ENCODE measurements at places on chromosomes 1 and 21.

- DNase-seq, result no peak
These were observed 12.0 kb upstream of the SLC9A1 start for GRCh38 chr1:27166929-27167328.

DNA sequence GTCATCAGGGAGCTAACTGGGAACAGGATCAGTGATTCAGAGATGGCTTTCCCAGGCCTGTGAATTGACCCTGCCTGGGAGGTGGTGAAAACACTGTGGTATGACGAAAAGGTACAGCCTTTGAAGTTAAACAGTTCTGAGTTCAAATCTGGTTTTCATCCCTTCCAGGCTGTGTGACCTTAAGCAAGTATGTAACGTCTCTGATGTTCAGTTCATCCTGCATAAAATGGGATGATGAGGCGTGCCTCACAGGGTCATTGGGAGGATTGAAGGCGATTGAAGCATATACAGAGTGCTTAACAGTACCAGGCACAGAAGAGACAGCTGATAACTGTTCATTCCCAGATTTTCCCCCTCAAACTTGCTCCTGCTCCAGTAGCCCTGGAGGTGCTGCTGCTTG, 11.0 kb downstream of the KCNC4 start:
- DNase-seq, result no peak

GRCh38 chr1:65059930-65060538, 88.0 kb upstream of the AK4 start:
- DNase-seq, result no peak

GRCh38 chr1:6026095-6026809, 19.4 kb upstream of the KCNAB2 start:
- no peak for DNase-seq

DNA sequence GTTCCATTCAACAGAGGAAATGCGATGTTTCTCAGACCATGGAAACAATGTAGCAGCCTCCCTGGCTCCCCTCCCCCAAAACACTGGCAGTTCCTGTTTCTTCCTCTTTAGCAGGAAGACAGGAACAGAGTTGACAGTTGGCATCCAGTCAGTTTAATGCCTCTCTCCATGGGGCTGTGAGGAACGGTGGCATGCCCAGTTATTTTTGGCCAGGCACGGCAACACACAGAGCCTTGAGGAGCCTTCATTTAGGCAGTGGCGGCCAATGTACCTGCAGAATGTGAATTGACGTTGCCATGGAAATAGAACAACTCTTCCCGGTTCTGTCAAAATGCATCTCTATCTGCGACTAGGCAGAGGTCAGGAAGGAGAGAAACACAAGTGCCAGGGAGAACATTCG, 330.6 kb downstream of the DSCAM start:
- DNase-seq, result no peak

DNA sequence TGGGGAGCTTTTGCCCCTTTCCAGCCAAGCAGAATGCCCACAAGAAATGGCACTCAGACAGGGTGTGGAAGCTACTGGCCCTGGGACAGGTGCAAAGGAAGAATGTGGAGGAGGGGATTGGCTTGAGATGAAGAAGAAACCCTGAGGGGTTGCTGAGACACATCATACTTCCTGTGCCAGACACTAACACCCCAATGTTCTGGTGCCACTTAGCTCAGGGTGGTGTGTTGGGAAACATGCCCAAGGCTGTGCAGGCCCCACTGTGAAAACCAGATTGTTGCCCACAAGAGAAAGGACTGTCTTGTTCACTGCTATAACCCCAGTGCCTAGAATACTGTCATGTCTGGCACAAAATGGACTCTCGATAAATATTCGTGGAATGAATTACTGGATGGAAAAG, 9.9 kb upstream of the PAQR6 start:
- DNase-seq, result no peak

DNA sequence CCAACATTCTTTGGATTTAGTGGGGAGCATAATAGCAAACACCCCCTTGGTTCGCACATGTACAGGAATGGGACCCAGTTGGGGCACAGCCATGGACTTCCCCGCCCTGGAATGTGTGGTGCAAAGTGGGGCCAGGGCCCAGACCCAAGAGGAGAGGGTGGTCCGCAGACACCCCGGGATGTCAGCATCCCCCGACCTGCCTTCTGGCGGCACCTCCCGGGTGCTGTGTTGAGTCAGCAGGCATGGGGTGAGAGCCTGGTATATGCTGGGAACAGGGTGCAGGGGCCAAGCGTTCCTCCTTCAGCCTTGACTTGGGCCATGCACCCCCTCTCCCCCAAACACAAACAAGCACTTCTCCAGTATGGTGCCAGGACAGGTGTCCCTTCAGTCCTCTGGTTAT, 21.8 kb downstream of the UQCRHL start:
- no peak for DNase-seq

DNA sequence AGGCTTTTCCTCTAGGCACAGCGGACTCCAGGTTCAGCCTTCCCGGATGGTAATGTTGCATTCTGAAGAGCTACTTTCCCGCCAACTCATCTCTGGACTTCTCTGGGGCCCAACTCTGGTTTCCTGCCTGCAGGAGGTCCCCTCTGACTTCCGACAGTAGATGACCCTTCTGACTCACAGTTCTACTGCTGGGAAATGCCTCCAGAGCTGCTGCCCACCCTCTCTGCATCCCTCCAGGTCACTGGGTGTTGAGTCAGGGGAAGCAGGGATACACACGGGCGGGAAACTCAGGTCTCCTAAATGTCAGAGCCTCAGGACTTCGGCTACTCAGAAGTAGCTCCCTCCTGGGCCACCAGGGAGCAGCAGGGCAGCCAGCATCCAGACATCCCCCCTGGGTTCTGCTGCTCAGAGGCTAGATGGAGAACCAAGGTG, 2.1 kb upstream of the KIF21B start:
- no peak for DNase-seq

- DNase-seq, result no peak
These were observed 8.5 kb downstream of the DMAP1 start for GRCh38 chr1:44221769-44222168.

DNA sequence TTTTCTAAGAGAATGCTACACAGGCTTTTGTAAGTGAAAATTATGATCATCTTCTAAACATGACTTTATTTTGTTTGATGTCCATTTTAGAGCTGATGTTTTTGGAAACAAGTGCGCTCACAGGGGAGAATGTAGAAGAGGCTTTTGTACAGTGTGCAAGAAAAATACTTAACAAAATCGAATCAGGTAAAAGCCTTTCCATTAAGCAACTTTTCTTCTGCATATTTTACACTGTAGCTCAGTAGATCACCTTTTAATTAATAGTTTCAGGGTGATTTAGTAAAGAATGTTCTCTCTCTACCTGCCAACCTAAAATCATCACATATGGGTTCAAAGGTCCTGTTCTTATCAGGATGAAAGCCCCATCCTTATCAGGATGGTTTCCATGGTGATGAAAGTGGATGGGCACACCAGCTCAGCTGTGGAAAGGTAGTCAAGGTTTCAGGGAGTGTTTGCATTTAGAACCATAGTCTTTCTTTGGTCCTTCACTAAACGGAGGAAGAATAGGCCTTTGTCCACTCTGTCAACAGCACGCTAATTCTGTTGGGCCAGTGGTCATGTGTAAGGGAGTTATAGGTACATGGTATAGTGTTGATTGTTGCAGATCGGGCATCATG, 28.1 kb downstream of the RAB4A start:
- DNase-seq, result no peak

GRCh38 chr1:164673584-164674214, 114.7 kb downstream of the PBX1 start:
- DNase-seq, result no peak

DNA sequence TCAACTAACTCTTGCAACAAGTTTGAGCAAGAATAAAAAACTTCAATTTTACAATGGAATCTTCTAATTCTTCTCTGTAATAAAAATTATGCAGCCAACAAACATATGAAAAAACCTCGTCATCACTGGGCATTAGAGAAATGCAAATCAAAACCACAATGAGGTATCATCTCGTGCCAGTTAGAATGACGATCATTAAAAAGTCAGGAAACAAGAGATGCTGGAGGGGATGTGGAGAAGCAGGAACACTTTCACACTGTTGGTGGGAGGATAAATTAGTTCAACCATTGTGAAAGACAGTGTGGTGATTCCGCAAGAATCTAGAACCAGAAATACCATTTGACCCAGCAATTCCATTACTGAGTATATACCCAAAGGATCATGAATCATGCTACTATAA, 327.5 kb upstream of the LYPLAL1 start:
- DNase-seq, result peak; percentile 38

- no peak for DNase-seq
These were observed 26.4 kb upstream of the IL12RB2 start for GRCh38 chr1:67281244-67281643.

GRCh38 chr1:3639397-3639911, 10.4 kb downstream of the WRAP73 start:
- no peak for DNase-seq

GRCh38 chr1:44832056-44832705, 10.9 kb downstream of the PTCH2 start:
- no peak for DNase-seq

DNA sequence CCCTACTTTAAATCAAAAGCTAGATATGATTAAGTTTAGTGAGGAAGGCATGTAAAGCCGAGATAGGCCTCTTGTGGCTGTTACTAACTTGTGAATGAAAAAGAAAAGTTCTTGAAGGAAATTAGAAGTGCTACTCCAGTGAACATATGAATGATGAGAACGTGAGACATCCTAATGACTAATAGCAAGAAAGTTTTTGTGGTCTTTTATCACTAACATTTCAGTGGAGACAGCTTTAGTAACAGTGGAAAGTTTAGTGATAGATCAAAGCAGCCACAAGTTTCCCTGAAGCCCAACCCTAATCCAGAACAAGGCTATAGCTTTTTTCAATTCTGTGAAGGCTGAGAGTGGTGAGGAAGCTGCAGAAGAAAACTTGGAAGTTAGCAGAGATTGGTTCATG, 73.6 kb upstream of the LRRC8B start:
- no peak for DNase-seq

- no peak for DNase-seq
These were observed 56.0 kb downstream of the SDCCAG8 start for GRCh38 chr1:243311809-243312208.

- DNase-seq, result no peak
These were observed 192.8 kb downstream of the PDE4B start for GRCh38 chr1:65985393-65986066.

DNA sequence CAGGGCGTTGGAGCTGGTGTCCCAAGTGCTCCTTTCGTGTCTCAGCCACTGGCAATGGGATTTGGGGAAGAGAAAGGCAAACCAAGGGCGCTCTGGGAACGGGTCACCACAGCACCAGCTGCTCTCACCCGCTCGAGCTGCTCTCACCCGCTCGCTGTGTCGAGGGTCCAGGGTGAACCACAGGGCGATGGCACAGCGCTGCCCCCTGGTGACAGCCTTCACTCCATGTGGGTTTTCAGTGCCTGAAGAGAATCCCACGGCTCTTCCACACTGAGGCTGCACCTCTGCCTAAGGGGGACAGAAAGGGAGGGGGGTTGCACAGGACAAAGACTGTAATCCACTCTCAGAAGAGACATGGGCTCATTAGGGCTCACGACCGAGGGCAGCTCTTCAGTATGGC, 7.1 kb upstream of the CLDN19 start:
- no peak for DNase-seq

- no peak for DNase-seq
These were observed 14.3 kb upstream of the NMNAT2 start for GRCh38 chr1:183432548-183432875.

GRCh38 chr1:39671433-39671792, 494 bp downstream of the NT5C1A start:
- no peak for DNase-seq
